Activated CD8-positive, alpha-beta T cell treated with anti-CD3 and anti-CD28 coated beads for 36 hours (primary cell): ENCODE measurements at places on chromosomes 7 and 10.

GRCh38 chr7:11668727-11669126 is 163.3 kb downstream of the THSD7A start:
- no peak for DNase-seq

DNA sequence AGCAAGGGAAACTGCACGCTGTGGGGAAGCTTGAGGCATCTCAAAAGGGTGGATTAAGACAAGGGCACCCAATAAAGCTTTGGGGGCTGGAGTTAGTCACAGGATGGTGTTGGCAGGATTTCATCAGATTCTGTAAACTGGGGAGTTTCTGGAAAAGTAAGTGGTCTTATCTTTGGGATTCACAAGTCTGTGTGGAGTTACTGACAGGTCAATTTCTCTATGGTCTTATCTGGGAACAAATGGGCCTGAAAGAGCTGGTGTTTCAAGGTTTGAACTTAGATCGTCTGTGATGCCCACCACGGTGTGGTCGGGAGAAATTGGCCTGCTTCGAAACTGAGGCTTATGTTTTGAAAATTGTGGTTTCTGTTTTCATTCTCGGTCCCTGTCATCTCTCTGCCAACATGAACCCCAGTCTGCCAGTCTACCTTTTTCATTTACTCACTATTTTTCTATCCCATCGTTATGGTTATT is 23.8 kb upstream of the AOAH start:
- DNase-seq, result peak; percentile 67

DNA sequence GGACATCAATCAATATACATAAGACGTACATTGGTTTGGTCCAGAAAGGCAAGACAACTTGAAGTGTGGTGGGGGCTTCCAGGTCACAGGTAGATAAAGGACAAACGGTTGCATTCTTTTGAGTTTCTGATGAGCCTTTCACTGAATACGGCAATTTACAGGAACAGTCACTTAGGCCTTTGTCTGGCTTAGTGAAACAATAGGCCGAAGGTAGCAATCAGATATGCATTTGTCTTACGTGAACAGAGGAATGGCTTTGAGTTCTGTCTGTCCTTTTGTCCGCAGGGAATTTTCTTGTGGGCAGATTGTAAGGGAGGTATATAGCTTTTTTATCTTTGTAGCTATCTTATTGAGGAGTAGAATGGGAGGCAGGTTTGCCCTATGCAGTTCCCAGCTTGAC is 10.8 kb upstream of the STN1 start:
- no peak for DNase-seq

- peak; percentile 59 for DNase-seq
These were observed 620.4 kb downstream of the GALNT17 start for GRCh38 chr7:71752171-71752935.

- DNase-seq, result no peak
These were observed 40.0 kb upstream of the INSIG1 start for GRCh38 chr7:155257482-155258225.
